ENCODE measurements at places on chromosomes 12 and 14. TPM values are rescaled to one million over a fixed set of nuclear protein-coding genes. Genes with fewer than 3 reads are reported as not detected.

Gene KRT77
- not detected for total RNA-seq

Gene DIABLO
- total RNA-seq, result 47.1 TPM

Gene CAPZA3
- total RNA-seq, result not detected

Gene CEBPE
- 0.92 TPM for total RNA-seq

Gene SP7
- total RNA-seq, result not detected

Gene SERPINA12
- total RNA-seq, result not detected

Gene LALBA
- total RNA-seq, result not detected

Gene PRH2
- not detected for total RNA-seq

Gene PZP
- total RNA-seq, result not detected

Gene HOXC9
- total RNA-seq, result not detected

Gene ARPC3
- 458 TPM for total RNA-seq

Gene RSRC2
- total RNA-seq, result 96.1 TPM

Gene UNC79
- total RNA-seq, result not detected

Gene KLHDC1
- total RNA-seq, result 1.5 TPM

Gene TSPAN8
- total RNA-seq, result not detected

Gene RPL10L
- not detected for total RNA-seq

Gene LRTM2
- not detected for total RNA-seq

Gene SLC7A7
- not detected for total RNA-seq

Gene MAPKAPK5
- 49.5 TPM for total RNA-seq

All from activated CD8-positive, alpha-beta T cell treated with anti-CD3 and anti-CD28 coated beads, Interleukin-2, amount 10 ng/mL, durations not matched to agents 7 days and 5 days (primary cell).